Foreskin fibroblast (primary cell): ENCODE measurements at places on chromosomes 11 and 22.

DNA sequence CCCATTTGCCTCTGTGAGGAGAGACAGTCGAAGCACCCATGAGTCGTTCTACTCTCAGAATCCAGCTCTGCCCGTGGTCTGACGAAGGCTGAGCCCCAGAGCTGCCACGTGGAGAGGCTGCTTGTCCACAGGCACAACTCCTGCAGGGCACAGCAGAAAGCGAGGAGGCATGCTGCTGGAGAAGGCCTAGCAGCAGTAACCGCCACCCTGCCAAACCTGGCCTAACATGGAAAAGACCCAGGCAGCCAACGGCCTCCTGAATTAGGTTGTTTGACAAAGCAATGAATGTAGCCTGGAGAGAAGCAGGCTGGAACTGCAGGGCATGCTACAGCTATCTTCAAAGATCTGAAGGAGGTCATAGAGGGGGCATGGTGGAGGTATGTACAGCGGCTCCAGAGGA is 89.7 kb downstream of the SNX19 start:
- peak; percentile 21 for DNase-seq

DNA sequence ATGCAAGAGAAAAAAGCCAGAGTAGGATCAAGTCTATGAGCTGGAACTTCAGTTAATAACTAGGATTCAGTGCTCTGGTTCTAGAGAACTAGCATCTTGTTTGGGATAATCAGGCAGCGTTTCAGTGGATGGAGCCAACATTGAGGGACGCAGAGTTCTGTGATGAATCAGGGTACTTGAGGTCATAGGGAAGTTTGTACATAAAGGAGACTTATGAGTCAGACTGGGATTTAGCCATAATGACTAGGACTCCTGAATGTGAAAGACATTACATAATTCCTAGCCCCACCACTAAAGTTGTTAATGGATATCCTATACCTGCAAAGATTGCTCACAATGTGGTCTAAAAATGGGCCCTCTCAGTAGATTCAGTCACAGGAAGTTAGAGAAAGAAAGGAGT is 6.8 kb downstream of the SLN start:
- DNase-seq = peak; percentile 84

- DNase-seq = no peak
Observed at GRCh38 chr22:24181996-24182899, 961 bp downstream of the SUSD2 start.

DNA sequence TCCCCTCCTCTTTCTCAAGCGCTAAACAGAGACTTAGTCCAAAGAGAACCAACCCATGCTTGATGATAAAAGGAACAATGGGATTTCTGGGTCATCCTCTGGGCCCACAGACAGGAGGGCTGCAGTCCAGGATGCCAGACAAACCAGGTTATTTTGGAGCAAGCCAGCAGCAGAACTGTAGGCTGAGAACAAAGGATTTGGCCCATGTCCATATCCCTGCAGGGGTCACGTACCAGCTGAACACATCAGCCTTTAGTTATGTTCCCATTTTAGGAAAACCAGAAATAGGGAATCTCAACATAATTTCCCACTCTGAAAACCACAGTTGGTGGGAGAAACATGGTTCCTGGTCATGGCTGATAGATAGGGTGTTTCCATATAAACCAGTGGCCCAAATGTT is 533.6 kb upstream of the CADM1 start:
- DNase-seq = no peak

DNA sequence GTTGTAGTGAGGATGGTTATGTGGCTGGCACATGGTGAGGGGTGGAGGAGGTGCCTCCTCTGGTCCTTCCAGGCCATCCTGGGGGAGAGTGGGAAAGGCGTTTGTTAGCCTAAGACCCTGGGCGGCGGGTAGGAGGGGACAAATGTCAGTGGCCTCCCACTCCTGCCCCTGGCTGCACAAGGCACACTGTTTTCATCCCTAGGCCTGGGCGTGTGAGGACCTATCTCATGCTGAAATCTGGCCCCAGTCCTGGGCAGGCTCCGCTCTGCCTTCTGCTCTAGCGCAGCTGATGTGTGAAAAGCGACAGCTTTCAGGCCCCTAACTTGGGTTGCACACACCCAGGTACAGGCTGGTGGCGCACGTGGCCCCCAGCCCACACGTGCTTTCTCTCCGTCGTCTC is 32.1 kb downstream of the DAGLA start:
- DNase-seq = no peak

DNA sequence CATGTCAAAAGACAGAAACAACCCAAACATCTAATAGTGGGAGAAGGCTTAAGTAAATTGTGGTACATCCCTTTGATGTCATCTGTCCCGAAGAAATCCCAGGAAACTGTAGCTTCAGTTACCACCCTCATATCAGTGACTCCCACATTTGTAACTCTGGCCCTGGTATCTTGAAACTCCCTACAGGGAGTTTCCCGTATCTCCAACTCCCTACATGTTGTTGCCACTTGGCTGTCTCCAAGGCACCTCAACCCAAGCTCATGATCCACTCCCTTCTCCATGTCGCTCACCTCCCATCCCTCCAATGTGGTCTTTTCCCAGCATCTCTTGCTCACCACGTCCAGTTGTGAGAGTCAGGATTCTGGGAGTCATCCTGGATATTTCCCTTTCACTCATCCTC is 68.1 kb downstream of the CACNG2 start:
- DNase-seq = no peak

- no peak for DNase-seq
Observed at GRCh38 chr11:47550288-47551047, 2.5 kb downstream of the CELF1 start.

- DNase-seq = no peak
Observed at GRCh38 chr22:25210793-25211192, 8.6 kb upstream of the CRYBB2 start.

DNA sequence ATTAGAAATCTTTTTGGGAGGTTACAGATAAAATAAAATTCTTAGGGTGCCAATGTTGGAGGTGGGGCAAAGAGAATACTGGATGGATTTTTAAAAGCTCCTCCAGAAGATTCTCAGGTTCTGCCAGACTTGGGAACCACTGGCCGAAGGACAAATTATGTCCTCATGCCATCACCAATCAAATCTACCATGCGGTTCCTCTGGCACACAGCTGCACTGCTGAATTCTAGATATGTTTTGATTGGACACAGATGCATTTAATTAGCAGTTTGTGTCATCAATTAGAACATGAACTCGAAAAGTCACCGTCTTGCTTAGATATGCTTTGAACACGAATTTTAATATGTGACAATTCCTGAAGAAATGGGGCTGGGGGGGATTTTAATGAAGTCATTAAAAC is 1269.2 kb downstream of the LRRC4C start:
- DNase-seq = no peak

DNA sequence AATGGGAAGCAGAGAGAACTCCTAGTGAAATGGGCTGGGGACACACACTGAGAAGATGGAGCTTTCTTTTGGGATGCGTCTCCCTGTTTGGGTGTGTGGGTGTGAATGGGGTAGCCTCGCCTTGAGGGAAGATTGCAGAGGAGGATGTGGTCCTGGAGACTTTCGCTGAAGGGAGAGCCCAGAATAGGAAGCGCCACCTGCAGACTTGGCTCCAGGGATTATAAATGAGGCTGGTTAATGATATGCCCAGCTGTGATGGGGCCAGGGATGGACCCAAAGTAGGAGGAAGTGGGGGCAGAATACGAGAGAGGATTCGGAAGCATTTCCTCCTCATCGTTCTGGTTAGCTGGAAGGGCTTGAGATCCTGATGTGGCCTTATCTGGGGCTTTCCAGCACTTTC is 13.7 kb downstream of the RELT start:
- no peak for DNase-seq

GRCh38 chr22:35835998-35836691 is 118.5 kb downstream of the APOL5 start:
- DNase-seq = peak; percentile 92

DNA sequence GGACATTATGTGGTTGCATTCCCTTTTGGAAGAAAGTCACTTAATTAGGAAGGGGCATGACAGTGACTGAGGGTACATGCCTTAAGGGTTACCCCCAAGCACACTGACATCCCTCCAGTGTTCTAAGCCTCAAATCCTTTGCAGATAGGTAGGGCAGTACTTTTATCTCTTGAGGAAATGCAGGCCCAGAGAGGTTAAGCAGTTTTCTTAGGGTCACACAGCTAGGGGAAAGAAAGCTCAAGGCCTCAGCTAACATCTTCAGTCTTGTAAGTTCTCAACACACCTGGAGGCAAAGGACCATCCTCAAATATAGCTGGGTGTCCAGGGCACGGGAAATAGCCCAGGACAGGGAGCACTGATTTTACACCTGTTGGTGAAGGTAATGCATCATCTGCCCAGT is 31.6 kb downstream of the KIAA1671 start:
- DNase-seq = no peak

- peak; percentile 47 for DNase-seq
Observed at GRCh38 chr11:2891326-2892214, 6.0 kb upstream of the CDKN1C start.

DNA sequence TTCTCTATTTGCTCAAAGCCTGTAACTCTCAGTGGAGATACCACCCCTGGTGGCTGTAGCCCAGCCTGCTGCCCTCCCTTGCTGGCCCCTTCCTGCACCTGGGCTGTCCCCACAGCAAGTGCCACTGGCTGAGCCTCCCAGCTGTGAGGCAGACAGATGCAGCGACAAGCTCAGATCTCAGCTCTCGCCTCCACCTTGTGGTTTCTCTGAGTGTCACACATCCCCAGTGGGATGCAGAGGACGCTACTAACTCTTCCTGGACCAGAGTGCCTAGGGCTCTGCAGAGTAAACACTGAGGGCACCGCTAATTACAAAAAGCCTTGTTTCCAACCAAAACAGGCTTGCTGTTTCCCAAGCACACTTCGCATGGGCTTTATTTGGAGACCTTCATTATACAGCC is 8.9 kb downstream of the YPEL1 start:
- DNase-seq = peak; percentile 25

GRCh38 chr11:20226933-20227332 is 66.7 kb upstream of the DBX1 start:
- DNase-seq = peak; percentile 13

DNA sequence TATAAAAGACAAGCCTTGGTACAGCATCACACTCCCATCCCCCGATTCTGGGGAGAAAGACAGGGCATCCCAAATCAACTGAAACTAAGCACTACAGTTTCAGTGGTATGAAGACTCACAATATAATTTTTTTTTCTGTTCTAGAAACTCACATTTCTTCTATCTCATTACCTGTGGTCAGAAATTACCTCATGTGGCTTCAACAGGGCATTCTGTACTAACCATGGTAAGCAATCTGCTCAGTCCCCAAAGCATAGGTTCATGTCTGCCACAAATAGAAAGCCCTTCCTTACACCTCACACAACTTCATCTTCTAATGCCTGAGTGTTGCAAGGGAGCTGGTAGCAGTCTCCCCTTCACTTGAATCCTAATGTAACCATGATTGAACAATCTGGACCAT is 147.4 kb upstream of the POU2AF2 start:
- DNase-seq = no peak

- DNase-seq = no peak
Observed at GRCh38 chr11:73317373-73317772, 9.3 kb downstream of the ARHGEF17 start.

- no peak for DNase-seq
Observed at GRCh38 chr11:134740590-134741261, 328.7 kb upstream of the B3GAT1 start.

DNA sequence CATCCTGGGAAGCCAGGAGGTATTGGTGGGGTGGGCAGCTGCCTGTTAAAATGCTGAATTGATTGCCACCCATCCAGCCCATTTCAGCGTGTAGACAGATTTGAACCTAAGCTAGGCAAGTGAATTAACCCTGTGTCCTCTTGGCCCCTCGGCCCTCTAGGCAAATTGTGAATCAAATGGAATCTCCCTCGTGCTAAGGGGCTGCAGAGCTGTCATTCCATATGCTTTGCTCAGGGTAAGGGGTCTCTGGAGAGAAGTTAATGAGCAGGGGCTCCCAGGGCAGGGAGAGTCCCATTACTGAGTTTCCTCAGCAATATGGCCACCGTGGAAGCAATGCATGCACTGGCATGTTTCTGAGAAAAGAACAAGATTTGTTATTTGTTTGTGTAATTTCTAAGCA is 117.7 kb upstream of the RCN1 start:
- DNase-seq = no peak

DNA sequence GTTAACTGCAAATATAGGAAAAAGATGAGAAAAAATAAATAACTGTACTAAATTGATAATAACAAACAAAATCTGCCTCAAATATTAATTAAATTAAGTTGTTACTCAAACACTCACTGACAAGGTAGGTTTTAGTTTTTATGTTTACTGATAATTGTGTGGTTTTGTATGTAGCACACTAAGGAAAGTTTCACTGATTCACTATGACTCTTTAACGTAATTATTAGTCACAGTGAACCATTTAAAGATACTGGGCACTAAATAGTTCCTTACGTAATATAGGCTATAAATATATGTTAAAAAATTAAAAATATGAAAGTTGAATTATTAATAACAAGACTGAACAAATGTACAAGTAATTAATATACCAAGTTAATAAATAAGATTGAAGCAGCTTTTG is 2330.0 kb upstream of the RAG2 start:
- no peak for DNase-seq

DNA sequence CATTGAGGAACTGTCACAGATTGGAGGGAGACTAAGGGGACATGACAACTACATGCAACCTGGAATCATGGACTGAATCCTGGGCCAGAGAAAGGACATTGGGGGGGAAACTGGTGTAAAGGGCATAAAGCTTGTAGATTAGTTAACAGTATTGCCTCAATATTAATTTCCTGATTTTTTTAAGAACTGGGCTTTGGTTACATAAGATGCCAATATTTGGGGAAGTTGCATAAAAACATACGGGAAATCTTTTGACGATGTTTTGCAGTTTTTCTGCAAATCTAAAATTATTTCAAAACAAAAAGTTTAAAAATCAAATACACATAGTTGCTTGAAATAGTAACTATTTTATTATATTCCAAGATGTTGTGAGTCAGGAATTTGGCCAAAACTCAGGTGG is 2.9 kb upstream of the FOLR3 start:
- DNase-seq = no peak

DNA sequence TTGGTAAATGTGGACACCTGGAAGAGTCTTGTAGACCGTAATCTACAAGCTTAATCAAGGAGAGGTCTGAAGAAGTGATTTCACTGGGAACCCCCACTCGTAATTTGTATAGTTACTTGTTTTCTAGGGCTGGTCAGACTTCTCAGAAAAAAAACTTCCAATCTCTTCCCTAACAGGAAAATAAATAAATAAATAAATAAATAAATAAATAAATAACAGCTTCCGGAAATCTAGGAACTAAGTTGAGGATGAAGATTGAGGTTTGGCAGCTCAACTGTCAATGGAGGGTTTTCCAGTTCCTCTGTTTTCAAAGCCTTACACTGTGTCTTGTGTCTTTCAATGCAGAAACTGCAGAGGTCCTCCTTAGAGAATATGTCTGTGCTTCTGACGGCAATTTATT is 17.7 kb upstream of the TYR start:
- DNase-seq = no peak
